ENCODE measurements at places on chromosomes 6 and 20.

DNA sequence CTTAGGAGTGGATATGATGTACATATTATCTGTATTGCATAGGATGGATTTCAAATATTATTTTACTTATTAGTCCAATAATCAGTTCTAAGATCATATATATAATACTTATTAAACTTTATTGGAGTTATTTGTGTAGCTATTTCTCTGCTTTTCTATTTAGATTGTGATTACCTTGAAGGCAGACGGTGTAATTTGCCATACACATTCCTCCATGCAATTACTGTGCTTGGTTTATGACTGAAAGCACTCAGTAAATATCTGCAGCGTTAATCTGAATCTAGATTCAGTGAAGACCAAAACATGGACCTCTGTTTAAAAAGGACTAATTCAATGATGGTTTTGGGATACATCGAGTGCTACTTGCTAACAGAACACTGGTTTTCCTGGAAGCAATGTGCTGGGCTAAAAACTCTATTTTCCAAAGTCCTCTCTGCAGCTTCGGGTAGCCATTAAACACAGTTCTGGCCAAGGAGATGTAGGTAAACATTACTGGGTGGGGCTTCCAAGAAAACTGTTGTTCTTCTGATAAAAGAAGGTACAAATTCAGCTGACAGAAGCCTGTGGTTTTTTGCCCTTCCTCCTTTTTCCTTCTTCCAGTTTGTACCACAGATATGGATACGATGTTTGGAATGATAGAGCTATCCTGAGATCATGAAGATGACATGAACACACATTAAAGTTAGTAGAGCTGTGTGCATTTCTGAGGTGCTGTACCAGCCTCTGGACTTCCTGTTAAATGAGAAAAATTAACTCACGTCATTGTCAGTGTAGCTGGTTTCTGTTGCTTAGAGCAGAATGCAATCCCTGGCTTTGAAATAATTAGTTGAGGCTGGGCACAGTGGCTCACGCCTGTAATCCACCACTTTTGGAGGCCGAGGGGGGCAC lies 136.5 kb upstream of the NUP153 start:
- no peak for DNase-seq

DNA sequence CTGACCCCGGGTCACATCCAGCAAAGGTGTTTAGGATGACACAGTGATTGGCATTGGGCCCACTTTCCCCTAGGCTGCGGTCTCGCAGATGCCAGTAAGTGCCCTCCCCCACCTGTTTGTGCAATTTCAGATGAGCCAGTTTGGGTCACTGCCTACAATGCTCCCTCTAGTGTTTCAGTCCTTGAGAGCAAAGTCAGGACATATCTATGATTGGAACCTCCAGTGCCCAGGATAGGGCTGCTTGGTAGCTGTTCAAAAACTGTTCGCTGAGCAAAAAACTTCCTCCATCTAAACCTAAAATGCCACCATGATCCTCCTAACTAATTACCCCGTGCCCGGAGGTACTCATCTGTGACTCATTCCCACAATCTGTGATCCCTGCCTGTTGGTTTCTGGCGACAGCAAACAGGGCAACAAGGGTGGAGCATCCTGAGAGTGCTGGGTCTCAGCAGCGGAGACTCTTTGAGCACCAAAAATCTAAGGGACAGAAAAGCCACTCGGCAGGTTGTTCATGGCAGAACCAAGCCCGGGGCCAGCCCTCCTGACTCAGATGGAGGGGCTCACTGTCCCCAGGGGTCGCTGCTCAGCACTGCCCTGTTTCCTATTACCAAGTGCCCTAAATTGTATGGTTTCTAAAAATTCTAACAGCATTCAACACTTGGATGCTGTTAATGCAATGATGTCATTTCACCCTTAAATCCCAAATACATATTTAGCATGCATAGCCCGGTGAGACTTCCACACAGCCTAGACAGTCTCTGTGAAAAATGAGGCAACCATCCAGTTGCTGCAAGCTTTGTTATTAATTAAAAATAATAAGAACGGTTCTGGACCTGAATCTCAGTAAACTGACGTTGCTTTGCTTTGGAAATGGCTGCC lies 5.0 kb downstream of the VSX1 start:
- DNase-seq, result no peak

- no peak for DNase-seq
Observed at GRCh38 chr6:43448916-43449315, 6.4 kb downstream of the DLK2 start.

- no peak for DNase-seq
Observed at GRCh38 chr6:169293196-169293595, 39.5 kb upstream of the THBS2 start.

DNA sequence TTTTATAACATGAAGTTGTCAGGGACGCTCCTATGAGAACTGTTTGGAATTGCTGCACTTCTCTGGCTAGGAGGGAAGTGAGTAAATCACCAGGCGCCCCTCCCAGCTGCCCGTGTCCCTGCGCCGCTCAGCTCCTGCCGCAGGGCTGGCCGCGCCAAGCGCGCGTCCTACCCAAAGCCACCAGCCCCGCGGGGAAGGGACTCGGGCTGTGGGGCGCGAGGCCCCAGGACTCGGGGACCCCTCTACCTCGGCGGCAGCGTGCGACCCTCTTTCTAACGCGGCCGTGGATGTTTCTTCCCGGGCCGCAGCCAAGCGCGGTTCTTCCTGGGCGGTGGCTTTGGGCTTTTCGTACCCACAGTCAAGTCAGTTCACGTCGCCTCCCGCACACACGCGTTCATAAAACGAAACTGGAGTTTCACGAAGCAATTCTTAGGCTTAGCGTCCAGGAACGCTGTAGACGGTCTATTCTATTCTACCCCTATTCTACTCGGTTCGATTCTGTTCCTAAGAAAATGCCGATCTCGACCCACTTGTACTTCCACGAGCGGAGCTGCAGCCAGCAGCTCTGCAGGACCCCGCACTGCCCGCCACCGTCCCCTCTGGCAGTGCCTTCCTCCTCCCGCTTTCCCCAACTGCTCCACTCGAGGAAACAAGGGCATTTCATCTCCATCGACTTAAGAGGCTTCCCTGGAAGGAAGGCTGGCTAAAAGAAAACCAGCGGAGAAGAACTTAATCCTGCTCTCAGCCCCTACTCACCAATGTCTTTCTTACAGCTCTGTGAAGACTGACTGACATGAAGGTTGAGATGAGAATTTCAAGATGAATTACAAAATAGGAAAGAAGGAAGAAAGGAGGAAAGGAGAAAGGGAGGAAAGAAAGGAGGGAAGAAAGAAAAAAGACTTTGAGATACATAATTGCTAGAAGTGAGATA lies 15.4 kb downstream of the FOXC1 start:
- DNase-seq, result peak; percentile 46

- no peak for DNase-seq
Observed at GRCh38 chr6:78253618-78254017, 600.8 kb downstream of the MEI4 start.

GRCh38 chr6:47371870-47372255 lies 62.2 kb upstream of the TNFRSF21 start:
- no peak for DNase-seq

- no peak for DNase-seq
Observed at GRCh38 chr20:63686492-63687321, 9.7 kb upstream of the TNFRSF6B start.

- no peak for DNase-seq
Observed at GRCh38 chr20:53737396-53738038, 143.9 kb upstream of the ZNF217 start.

- no peak for DNase-seq
Observed at GRCh38 chr6:170093658-170094596, 197.0 kb downstream of the DLL1 start.

DNA sequence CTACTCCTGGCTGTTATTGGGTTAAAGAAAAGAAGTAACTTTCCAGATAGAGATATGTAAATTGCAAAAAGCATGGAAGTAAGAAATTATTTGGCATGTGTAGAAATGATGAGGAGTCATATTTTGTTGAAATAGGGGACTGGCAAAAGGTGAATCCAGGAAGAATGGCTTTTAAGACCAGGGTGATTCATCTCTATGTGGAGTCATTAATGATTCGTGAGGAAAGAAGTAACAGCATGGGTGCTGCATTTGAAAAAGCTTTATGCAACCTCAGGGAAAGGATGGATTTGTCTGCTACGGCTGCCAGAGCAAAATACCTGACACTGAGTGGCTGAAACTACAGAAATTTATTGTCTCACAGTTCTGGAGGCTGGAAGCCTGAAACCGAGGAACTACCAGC lies 14.8 kb upstream of the SYNE1 start:
- DNase-seq, result no peak

- DNase-seq, result no peak
Observed at GRCh38 chr6:158287047-158287446, 25.2 kb upstream of the TULP4 start.

DNA sequence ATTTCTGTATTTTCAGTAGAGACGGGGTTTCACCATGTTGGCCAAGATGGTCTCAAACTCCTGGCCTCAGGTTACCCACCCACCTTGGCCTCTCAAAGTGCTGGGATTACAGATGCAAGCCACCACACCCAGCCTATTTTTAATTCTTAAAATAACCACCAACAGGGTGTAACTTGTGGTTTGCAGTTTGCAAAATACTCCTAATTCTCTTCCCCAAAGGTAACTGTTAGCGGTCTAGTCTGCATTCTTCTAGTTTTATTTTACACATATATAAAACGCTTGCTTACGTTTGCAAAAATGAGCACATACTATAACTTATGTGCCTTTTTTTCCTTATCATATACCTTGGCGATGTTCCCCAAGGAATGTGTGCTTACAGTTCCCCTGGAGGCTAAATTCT lies 25.6 kb upstream of the CHMP4B start:
- DNase-seq, result no peak

GRCh38 chr6:62146954-62147853 lies 138.8 kb downstream of the KHDRBS2 start:
- no peak for DNase-seq

- DNase-seq, result no peak
Observed at GRCh38 chr6:8085053-8085511, 17.3 kb downstream of the EEF1E1 start.

GRCh38 chr20:6122873-6123648 lies at the start of gene FERMT1:
FERMT1 (minus strand) TSS chr20:6123030; CDS start chr20:6119554, 3,476 bp downstream.
- peak; percentile 51 for DNase-seq

- no peak for DNase-seq
Observed at GRCh38 chr20:31820228-31820627, 1.1 kb downstream of the MYLK2 start.

DNA sequence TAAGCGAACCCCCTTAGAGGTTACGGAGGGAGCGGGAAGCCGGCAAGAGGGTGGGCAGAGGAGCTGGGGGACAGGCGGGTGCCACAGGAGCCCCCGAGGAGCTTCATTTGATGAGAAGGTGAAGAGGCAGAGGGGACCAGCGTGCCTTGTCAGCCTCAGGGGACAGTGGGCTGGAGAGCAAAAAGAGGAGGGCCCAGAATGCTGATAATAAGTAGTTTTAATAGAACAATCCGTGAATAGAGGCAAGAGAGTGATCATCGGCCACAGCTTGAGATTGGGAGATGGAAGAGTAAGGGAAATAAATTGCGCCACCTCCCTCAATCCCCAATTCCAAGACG lies 1.3 kb downstream of the COL19A1 start:
- DNase-seq, result no peak

DNA sequence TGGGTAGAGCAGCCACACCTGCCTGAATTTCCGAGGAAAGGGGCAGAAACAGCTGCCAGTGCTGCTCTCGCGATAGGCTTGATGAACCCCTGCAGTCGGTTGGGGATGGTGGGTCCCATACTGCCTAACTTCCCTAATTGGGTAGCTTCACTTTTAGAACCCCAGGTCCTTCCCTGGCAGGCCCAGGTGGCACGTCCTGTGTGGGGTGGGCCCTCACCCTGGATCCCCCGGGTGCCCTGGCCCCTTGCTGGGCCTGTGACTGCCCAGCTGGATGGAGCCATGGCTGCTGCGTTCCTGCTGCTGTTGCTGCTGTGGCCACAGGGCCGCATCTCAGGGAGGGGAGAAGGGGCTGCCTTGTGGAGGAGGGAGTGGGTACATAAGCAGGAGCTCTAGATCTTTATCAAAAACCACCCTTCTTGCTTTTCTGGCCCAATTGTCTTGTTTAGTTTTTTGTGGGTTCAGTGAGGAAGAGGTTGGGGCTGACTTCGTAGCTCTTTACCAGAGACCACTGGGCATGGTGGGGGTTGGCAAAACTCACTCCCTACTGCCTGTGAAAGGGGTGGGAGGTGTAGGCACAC lies 19.2 kb downstream of the TREML4 start:
- no peak for DNase-seq

DNA sequence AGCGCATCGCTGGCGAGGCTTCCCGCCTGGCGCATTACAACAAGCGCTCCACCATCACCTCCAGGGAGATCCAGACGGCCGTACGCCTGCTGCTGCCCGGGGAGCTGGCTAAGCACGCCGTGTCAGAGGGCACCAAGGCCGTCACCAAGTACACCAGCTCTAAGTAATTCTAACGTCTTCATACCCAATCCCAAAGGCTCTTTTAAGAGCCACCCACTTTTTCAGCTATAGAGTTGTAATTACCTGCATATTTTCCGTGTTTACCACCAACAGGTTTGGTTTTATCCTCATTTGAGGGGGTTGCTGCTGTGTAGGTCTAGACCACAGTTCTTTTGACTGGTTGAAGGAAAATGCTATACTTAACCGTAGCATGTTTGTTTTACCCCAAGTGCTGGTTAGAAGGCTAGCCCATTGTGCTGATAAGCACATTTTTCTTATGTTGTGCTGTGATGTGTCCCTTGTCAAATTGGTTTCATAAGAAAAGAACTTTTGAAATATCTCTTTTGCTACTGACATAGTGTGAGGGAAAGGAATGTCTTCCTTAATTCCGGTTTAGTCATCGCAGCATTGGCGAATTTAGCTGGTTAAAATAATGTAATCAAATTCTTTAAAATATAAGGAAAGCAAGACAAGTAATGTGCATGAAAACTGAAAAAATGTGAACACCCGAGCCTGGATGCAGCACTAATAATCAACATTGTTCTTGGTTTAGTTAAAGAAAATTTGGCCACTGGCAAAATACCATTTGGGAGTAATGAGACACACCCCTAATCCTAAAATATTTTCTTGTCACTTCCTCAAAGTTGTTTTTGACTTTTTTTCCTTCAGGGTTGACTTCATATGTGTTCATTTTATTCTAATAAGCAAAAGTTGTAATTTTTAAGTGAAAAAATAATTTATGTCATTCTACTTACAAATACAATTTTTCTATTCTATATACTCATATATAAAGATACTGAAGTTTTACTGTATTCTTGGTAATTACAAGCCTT lies 112.8 kb downstream of the HFE start:
- peak; percentile 50 for DNase-seq

GRCh38 chr20:54351371-54352136 lies 123.8 kb upstream of the DOK5 start:
- DNase-seq, result no peak

DNA sequence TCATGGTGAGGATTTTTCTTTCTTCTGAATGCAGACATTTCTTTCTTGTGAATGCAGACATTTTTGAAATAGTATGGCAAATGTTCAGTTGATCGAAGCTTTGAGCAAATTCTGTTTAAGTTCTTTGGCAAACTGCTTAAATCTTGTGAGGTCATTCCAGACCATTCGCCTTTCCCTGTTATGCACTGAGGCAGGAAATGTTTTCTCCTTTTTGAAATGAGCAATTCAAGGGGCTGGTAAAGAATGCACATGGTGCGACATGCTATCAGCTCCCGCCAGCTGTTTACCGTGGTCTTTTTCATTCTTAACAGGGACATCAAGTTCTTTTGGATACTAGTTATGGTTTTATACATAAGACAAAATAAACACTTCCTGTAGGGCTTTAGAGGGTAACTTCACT lies 112.0 kb upstream of the CCN2 start:
- DNase-seq, result no peak

GRCh38 chr6:23031986-23032385 lies 462.6 kb downstream of the HDGFL1 start:
- DNase-seq, result no peak
